ENCODE measurements at places on chromosomes 4 and X. TPM values are rescaled to one million over a fixed set of nuclear protein-coding genes. Genes with fewer than 3 reads are reported as not detected.

CT45A1 gene
- polyA plus RNA-seq, result not detected

CHRDL1 gene
- not detected for polyA plus RNA-seq

GASK1B gene
- 2.7 TPM for polyA plus RNA-seq

GRK4 gene
- 1.3 TPM for polyA plus RNA-seq

C4orf54 gene
- polyA plus RNA-seq, result not detected

SERTM2 gene
- not detected for polyA plus RNA-seq

SHROOM3 gene
- polyA plus RNA-seq, result 2.8 TPM

DUSP9 gene
- 1.3 TPM for polyA plus RNA-seq

MGARP gene
- 1.1 TPM for polyA plus RNA-seq

IL2 gene
- polyA plus RNA-seq, result not detected

RTL3 gene
- polyA plus RNA-seq, result not detected

COL4A6 gene
- 12.5 TPM for polyA plus RNA-seq

NUDT10 gene
- polyA plus RNA-seq, result 0.16 TPM

GUCY1B1 gene
- 0.14 TPM for polyA plus RNA-seq

ANKRD50 gene
- 8.1 TPM for polyA plus RNA-seq

AFP gene
- polyA plus RNA-seq, result 4.5 TPM

ZNF732 gene
- not detected for polyA plus RNA-seq

GYPA gene
- polyA plus RNA-seq, result not detected

DNA sequence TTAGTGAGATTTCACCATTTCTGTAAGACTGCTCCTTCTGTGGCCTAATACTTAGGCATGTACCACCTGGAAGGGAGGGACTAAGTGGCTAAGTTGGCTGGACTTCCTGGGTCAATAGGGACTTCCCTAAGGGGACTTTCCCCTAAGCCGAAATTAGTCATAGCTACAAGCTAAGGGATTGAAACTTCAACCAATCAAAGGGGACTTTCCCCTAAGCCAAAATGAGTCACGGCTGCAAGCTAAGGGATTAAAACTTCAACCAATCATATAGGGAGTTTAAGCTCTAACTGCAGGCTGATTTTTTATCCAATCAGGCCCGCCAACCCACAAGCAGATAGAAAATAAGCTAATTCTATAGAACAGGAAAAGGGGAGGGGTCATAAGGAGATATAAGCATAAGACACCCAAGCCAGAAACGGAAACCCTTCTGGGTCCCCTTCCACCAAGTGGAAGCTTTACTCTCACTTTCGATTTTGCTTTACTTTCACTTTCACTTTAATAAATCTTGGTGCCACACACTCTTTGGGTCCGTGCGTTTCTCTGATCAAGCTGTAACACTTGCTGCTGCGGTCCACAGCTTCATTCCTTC, 382.8 kb downstream of the KLHL4 start:
- DNase-seq, result no peak

DNA sequence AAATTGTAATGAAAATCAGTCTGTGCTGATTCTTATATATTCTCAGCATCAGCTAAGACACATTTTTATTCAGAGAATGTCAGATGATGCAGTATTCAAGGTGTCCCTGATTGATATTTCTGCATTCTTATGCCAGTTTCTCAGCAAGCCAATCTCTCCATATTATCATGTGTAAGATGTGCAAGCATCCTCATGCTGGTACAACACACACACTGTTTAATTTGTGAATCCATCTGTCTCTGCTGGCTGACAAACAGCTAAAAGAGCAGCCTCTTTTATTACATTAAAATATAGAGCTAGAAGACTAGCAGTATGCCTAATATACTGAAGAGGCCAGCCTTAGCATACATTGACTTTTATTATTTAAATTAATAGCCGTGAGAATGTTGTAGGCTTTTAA, 502.9 kb upstream of the GNPDA2 start:
- no peak for DNase-seq

DNA sequence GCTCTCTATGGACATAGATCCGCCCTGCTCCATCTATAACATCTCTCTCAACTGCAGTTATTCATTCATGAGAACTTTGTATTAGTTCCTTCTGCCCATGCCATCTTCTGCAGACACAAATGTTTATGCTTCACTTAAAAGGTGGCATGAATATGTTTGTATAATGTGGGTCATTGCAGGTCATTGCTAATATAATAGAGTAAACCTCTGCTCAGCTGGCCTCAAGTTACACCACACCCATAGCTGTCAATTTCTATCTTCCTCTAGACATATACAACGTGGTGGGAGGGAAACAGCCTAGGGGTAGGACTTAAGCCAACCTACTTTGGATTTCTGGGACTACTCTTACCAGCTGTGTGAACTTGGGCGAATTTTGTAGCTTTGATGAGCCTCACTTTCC, 129.8 kb downstream of the ATXN3L start:
- peak; percentile 18 for DNase-seq

- no peak for DNase-seq
Measured at GRCh38 chr4:137775701-137776100, 243.4 kb upstream of the PCDH18 start.

GRCh38 chr4:65893957-65894755, 223.9 kb upstream of the EPHA5 start:
- no peak for DNase-seq

DNA sequence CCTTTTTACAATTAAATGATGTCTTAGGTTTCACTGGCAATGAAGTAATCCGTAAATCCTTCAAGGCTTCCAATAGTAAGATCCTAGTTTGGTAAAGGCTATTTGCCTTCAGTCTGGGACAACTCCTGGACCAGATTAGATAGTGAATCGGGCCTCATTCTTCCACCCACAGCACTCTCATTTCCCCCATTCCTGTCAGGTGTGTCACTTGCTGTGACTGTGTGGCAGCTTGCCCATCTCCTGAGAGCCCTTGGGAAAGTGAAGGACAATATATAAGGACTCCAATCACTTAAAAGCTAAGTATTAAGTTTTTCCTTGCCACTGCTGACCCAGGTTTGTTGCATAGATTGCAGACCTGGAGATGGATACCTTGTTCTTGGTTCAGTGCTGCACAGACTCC, 3.3 kb upstream of the GASK1B start:
- DNase-seq, result no peak

GRCh38 chr4:141180991-141181761, 39.5 kb upstream of the ZNF330 start:
- DNase-seq, result no peak

GRCh38 chrX:397575-397974, 10.9 kb upstream of the PPP2R3B start:
- no peak for DNase-seq

- DNase-seq, result no peak
Measured at GRCh38 chr4:124686279-124686678, 26.3 kb downstream of the ANKRD50 start.

DNA sequence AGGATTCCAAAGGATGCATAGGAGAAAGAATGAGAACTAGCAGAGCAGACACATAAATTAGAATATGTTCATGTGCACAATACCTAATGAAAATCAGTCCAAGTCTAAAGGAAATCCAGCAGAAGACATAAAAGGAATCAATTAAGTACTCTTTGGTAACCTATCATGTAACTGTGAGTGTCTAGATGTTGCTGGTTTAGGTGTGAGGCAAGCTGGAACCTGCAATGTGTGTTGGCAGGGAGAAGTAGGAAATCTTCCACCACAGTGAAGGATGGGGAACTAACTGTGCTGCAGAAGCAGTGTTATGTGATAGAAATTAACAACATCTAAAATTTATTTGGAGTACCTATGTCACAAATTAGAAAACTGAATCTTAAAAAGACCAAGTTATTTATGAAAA, 330.8 kb upstream of the DKK2 start:
- DNase-seq, result no peak

GRCh38 chrX:100410901-100411801, 1.1 kb upstream of the PCDH19 start:
- DNase-seq, result no peak

DNA sequence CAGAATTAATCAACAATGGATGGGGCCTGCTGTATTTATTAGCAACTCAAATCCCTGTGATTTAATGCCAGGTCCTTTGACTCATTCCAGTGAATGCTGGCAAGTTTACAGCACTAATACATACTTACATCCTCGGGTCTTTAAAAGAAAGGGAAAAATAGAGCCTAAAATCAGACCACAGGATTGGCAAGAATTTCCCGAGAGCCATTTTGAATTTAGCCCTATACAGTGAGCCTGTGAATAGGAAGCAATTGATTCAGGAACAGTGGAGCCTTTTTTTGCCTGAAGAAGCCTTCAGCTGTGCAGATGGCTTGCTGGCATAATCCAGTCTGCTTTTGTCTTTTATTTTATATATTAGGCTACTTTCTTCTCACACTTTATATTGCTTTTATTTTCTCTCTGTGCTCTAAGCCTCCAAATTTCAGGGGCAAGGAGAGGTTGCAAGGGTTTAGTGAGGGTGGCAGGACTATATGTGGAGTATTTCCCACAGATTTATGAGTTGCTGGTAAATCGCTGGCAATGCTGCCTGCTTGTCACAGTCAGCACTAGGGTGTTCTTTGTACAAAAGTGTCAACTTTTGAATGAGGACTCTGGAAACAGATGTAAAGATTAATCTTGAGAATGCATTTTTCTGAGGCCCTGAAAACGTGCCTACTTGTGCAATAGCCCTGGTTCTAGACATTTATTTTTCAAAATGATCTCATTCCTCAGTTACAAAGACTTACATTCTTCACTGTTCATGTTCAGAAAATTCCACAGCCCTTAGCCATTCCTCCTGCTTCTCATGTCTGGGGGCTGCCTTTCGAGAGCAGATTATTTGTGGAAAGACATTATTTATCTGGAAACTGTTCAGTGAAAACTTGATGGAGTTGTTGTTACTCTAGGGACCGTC, 303.5 kb downstream of the SPRY1 start:
- no peak for DNase-seq

DNA sequence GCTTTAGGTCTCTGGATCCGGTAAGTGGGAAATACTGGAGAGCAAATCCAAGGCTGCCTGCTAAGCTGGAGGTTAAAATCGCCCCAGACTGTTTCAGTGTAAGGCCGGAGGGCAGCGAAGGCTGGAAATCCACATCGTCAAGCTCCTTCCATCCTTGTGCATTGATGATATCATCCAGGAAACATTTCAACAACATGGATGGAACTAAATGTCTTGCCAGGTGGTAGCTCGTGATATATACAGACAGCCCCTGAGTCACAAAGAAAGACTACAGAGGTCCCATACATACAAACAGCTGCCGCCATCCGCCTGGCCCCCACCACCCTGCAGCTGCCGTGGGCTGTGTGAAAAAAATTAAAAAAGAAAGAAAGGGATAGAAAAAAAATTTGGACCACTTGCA, 148.9 kb upstream of the RBPJ start:
- no peak for DNase-seq

GRCh38 chrX:112654871-112655270, 24.9 kb downstream of the LHFPL1 start:
- no peak for DNase-seq

GRCh38 chr4:73213916-73214653, 44.5 kb downstream of the ANKRD17 start:
- DNase-seq, result no peak

GRCh38 chrX:65607070-65607742, 60.2 kb upstream of the MSN start:
- DNase-seq, result no peak

GRCh38 chr4:123856689-123857545, 460.3 kb downstream of the SPRY1 start:
- peak; percentile 3 for DNase-seq

DNA sequence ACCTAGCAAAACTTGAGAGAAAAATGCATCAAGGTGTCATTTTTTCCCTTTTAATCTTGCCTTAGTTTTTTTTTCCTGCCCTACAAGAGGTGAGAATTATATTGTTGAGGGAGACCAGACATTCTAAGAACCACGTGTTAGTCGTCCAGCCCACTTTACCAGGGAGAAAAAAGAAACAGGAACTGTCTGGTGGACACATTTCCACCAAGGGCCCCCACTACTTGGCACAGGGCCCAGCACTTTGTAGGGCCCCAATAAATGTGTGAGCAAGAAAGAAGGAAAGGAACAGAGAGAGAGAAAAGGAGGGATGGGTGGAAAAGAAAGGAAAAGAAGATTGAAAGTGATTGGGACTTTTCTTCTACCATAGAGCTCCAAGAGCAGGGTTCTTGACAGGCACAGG, 3.9 kb upstream of the EGFL6 start:
- no peak for DNase-seq

GRCh38 chr4:140240237-140240636, 86.3 kb upstream of the MAML3 start:
- no peak for DNase-seq

- no peak for DNase-seq
Measured at GRCh38 chr4:85867271-85867670, 392.3 kb downstream of the ARHGAP24 start.

DNA sequence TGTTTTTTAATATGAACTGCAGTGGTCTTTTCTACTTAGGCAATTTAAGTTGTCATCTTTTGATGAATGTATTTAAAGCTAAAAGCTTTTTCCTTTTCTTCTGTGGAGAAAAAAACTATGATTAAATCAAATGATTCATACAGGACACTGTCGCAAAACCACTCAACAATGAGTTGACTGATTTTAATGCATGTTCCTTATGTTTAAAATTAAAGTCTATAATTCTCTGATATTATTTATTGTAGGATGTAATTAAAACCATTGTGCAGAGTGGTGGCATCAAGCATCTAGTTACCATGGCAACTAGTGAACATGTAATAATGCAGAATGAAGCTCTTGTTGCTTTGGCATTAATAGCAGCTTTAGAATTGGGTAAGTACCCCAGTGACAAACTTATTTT, 172.5 kb downstream of the RAP1GDS1 start:
- DNase-seq, result no peak

- no peak for DNase-seq
Measured at GRCh38 chr4:73817341-73817740, 19.1 kb upstream of the CXCL6 start.

DNA sequence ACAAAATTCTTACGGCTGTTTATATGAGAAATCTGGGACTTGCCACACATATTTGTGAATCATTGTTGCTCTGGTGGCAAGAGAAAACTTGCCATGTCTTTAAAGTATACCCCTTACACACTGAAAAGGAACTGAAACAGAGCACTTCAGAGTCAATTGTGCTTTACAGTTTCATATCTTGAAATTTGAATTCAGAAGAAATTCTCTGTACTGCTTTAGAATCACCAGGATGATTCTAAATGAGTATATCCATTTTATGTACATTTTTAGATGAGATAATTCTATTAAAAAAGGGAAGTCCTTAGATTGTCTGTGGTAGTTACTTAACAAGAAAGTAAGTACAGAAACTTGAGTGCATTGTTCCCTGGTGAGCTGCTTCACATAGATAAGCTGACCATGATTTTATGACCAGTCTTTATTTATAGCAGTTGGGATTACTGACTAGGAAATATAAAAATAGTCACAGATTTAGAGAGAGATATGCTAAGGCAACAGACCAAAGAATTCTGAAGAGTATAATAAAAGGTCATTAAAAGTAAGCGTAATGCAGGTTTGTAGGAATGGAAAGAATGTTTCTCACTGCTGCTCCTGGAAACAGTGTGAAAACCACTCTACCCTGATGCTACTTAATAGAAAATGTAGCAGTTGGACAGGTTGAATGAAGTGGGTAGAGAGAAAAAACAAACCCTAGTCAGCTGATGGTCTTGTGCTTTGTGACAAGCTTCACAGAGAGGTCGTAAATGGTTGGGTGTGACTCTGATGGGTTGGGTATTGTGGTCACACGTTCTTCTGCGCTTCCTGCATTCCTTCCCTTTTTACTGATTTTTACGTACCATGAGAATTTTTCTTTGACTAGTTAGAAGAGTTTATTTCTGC, 41.0 kb downstream of the FNIP2 start:
- no peak for DNase-seq

- peak; percentile 18 for DNase-seq
Measured at GRCh38 chr4:48578132-48578968, 88.3 kb downstream of the ZAR1 start.

Measured in A549 (cell line).